ENCODE measurements at places on chromosomes 5 and 9.

DNA sequence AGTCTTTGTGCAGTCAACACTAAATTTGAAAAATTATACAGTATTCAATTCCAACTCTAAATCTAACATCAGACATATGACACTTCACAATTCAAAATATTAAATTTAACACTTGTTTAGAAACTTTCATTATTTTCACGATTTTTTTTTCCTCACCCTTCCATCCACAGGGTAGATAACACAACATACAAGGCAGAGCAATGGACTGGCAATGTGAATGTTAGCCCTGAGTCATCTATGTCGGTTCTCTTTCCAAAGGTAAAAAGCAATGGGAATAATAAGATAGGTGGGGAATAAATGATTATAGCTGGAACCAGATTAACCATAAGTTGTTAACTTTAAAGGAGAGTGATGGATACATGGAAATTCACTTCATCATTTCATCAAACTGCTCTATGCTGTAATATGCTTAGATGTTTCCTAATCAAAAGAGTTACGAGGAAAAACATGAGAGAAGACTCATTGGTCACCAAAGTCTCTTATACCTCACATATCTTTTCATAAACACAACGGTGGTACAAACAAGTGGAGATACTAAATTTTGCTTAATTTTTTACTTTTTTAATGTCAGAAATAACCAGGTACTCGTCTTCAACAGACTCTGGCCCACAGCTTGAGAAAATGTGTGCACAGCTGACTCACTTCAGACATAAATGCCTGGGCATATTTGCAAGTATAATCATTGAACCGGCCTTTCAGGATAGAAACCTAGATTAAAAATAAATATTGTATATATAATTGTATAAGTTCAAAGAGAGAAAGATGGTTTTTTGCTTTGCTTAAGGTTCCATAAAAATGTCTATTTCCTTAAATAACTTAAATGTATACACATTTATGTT lies 23.0 kb downstream of the RFX3 start:
- no peak for DNase-seq

GRCh38 chr9:113756476-113757192 lies 119.5 kb upstream of the ZNF618 start:
- DNase-seq = no peak

- DNase-seq = no peak
These were observed 10.1 kb downstream of the TTC1 start for GRCh38 chr5:160018945-160019625.

GRCh38 chr5:81524015-81524414 lies 130.1 kb upstream of the ACOT12 start:
- DNase-seq = no peak

- no peak for DNase-seq
These were observed 44.7 kb upstream of the AKNA start for GRCh38 chr9:114432323-114433067.

DNA sequence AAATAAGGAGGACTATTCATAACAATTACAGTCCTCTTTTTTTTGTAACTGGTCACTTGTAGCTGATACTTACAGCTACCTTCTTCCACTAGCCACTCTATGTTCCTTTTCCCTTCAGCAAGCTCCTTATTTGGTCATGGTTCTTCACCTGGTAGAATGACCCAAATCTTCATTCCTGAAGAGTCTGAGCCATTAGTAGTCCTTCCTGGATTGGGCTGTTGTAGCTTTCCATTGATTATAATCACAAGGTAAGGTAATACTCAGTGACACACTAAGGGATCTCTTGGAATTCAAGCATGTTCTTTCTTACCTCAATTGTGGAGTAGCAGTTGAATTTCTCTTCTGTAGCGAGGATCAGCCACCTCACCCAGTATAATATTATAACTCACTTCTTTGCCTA lies 25.5 kb upstream of the ITGA2 start:
- no peak for DNase-seq

GRCh38 chr5:168269937-168270330 lies 21.5 kb upstream of the WWC1 start:
- DNase-seq = no peak

GRCh38 chr9:113529336-113530009 lies 65.9 kb downstream of the RGS3 start:
- no peak for DNase-seq

GRCh38 chr5:2910401-2911175 lies 159.1 kb upstream of the IRX2 start:
- DNase-seq = no peak

GRCh38 chr5:173513521-173513991 lies 102.9 kb downstream of the BOD1 start:
- no peak for DNase-seq

- DNase-seq = no peak
These were observed 283.3 kb upstream of the TUT7 start for GRCh38 chr9:86637515-86637914.

GRCh38 chr5:41048986-41049385 lies 22.2 kb downstream of the MROH2B start:
- DNase-seq = no peak

- no peak for DNase-seq
These were observed 37.3 kb upstream of the NR5A1 start for GRCh38 chr9:124544535-124544934.

GRCh38 chr9:68595868-68596267 lies 55.2 kb upstream of the TMEM252 start:
- DNase-seq = no peak

DNA sequence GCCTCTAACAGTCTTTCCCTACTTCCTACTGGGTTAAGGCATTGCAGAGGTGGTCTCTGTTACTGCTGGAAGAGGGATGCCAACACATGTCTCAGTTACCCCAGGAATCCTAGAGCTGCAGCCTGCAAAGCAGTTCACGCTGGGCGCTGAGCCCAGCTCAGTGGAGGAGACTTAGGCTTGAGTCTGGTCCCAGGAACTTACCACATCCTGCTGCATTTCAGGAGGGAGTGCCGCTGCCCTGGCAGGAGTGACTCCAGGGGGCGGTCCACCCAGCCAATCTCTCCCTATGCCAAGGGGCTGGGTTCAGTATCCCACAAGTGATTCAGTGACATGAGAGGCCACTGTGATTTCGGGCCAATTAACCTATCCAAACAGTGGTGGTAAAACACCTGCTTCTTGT lies 7.6 kb downstream of the TTC16 start:
- no peak for DNase-seq

DNA sequence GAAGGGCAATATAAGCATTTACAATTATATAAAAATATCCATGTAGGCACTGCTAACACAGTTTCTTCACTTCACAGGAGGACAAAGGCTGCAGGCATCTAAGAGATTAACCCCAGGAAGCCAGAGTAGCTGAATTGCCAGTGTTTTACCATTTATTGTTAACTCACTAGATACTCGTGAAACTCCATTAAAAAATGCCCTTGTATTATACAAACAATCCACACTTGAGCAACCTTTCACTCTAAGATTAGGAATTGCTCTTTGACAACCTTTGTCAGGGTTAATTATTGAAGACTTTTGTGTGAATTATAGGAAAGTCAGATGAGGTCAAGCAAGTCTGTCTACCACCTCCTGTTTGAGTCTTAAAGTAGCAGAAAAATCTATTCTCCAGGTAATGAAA lies 317.8 kb downstream of the ADGRV1 start:
- no peak for DNase-seq

GRCh38 chr5:31156631-31157160 lies 36.8 kb upstream of the CDH6 start:
- DNase-seq = no peak

All from activated T-helper 9 cell treated with anti-CD3 and anti-CD28 coated beads, Interleukin-2, amount 50 U/mL, for 16 hours (primary cell).